Muscle of back (tissue), 13 donors: ENCODE measurements at places on chromosomes 4 and X. TPM values are rescaled to one million over a fixed set of nuclear protein-coding genes. Genes with fewer than 3 reads are reported as not detected.

GRCh38 chrX:9327747-9328145 lies 137.1 kb upstream of the TBL1X start:
- DNase-seq: no peak

DNA sequence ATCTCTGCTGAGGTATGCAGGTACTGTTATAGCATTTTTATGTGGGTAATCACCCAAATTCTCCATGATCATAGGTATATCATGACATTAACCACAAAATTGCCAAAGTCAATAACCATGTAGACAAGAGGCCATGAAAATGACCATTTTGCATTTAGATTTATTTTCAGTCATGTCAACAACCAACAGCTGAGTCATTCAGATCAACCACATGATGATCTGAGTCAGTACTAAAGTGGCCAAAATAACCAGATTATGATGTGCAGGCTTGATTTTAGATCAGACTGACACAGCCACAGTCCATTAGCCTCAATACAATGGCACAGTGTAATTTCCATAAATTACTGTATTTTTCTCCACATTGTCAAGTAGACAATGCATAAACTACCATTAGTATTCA lies 240.5 kb downstream of the GRIA3 start:
- DNase-seq: no peak

DNA sequence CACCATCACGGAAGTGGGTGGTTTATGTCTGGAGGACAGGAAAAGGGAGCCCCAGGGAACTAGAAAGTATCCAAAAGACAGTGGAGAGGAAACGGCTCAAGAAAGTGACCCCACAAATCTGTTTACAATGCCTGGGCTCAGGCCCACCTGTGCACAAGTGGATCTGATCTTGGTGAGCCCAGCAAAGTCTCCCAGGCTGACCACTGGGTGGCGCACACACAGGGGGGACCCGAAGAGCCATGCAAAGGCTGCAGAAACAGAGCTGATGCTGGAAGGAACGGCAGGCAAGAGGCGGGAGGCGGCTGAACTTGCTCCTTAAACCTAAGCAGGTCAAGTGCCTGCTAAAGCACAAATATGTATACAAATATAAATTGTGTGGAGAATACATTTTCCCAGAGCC lies 9.6 kb downstream of the HAUS7 start:
- DNase-seq: no peak

Gene COX7B
- 270 TPM for polyA plus RNA-seq

DNA sequence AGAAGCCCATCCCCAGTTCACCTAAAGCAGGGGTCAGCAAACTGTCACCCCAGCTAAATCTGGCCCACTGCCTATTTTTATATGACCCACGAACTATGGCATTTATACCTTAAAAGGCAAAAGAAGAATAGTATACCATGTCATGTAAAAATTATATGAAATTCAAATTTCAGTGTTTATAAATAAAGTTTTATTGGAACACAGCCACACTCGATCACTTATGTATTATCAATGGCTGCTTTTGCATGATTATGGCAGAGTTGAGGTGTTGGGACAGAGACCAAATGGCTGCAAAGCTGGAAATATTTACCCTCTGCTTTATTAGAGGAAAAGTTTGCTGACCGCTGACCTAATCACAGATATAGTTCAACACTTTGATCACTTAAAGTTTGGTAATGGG lies 59.2 kb upstream of the GATB start:
- DNase-seq: no peak

DNA sequence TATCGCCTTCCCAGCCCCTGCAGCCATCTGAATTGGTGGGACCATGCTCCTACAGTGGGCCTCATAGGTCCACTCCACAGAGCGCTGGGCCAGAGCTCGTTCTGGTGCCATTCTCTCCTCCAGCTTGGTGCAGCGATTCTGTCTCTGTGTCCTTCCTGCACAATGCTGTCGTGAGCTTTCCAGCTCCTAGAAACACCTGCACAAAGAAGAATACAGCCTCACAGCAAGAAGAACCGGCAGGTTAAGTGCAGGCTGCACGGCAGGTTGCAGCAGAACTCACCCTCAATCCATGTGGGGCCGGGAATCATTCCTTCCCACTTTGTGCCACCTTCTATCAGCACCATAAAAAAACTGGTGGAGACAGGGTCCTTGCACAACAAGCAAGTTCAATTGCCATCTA lies 101.2 kb upstream of the ENPP6 start:
- no peak for DNase-seq

Gene MAP7D3
- polyA plus RNA-seq: 22.0 TPM
